ENCODE measurements at places on chromosomes 2 and 18.
A peak's percentile ranks its signal among the peaks of the same experiment; 100 is the strongest.

GRCh38 chr2:84891355-84892010 is 10.6 kb upstream of the TRABD2A start:
- no peak for DNase-seq

DNA sequence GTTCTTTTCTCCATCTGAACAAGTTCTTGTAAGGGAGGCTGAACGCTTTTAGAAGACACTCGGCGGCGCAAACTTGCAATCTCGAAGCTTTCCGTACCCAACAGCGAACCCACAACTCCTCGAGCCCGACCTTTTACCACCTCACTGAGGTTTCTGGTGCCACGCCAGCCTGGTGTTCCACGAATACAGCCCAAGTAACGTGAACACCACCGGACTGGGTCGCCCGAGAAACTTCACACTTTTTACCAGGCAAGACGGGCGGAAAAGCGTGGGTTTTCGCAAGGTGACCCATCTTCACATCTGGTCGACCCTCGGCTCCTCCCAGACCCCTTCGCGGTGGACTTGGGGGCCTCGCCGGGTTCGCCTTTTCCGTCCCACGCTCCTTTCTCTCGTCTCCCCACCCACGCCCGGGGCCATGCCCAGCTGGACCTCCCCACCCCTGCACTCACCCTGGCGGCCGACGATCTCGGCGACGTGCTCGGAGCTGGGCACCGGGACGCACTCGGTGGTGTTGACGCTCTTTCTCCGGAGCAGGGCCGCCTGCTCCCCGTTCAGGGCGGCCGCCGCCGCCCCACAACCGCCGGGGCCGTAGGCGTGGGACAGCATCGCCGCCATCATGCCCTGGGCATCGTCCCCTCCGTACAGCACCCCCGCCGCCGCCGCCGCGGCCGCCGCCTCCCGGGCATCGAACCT is 1.2 kb downstream of the MEX3C start:
- DNase-seq, result peak; percentile 27

DNA sequence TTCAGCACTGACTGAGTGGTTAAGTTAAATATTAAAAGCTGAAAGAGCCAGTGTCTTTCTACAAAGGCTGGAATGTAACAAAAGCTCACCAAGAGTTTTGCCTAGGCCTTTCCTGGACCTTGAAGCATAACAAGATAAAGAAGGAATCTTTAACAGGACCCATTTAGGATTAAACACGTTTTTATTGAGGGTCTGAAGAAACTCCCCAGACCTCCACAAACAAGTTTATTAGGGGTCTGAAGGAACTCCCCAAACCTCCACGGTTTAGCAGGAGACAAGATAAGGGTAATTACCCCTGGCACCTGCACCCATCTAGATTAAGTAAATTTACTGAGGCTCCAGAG is 104.0 kb downstream of the ACAA2 start:
- no peak for DNase-seq

GRCh38 chr2:102636283-102636907 is 17.0 kb downstream of the SLC9A2 start:
- DNase-seq, result no peak

GRCh38 chr2:170887496-170887895 is 41.6 kb upstream of the GORASP2 start:
- no peak for DNase-seq

- no peak for DNase-seq
Measured at GRCh38 chr2:187310701-187311100, 137.4 kb downstream of the CALCRL start.

DNA sequence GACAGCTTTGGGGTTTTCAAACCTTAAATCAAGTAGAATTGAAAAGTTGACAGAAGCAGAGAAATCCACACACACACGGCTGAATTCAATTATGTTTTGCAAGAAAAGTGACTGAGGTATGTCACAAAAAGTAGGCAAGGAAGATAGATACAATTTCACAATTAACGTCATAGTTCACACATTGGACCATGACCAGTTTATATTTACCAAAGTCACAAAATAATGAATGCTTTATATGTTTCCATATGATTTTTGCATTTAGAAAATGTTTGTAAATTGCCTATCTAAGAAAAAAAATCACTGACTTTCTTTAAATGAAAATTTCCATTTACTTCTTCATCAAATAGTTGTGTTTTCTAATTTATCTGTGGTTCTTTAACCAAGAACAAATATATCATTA is 29.4 kb upstream of the ZNF516 start:
- no peak for DNase-seq

- no peak for DNase-seq
Measured at GRCh38 chr18:23684515-23685197, 4.6 kb upstream of the LAMA3 start.

- no peak for DNase-seq
Measured at GRCh38 chr18:64175432-64175831, 26.5 kb upstream of the LINC00305 start.

DNA sequence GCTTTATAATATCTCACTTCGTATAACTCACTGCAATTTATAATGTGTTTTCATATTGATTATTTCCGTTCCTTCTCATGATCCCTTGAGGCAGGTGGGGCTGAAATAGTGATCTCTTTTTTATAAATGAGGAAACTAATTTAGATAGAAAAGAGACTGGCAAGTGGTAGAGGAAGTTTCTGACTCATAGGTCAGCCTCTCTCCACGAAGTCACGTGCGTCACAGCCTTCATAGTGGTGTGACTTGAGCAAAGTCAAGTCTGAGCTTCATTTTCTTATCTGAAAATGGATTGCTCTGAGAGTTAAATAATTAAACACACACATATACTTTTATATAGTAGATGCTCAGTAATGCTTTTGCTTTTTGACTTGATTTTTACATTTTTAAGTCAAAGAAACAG is 19.9 kb downstream of the ABCG5 start:
- no peak for DNase-seq

- no peak for DNase-seq
Measured at GRCh38 chr18:73556904-73557303, 590.7 kb downstream of the FBXO15 start.

- no peak for DNase-seq
Measured at GRCh38 chr2:186690786-186691185, 3.1 kb upstream of the FAM171B start.

DNA sequence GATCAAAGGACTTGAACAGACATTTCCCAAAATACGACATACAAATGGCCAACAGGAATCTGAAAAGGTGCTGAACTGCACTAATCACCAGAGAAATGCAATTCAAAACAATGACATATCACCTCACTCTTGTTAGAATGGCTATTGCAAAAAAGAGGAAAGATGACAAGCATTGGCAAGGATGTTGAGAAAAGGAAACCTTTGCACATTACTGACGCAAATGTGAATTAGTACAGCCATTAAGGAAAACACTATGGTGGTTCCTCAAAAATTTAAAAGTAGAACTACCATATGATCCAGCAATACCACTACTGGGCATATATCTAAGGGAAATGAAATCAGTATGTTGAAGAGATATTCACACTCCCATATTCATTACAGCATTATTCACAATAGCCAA is 57.7 kb upstream of the ASPRV1 start:
- no peak for DNase-seq

DNA sequence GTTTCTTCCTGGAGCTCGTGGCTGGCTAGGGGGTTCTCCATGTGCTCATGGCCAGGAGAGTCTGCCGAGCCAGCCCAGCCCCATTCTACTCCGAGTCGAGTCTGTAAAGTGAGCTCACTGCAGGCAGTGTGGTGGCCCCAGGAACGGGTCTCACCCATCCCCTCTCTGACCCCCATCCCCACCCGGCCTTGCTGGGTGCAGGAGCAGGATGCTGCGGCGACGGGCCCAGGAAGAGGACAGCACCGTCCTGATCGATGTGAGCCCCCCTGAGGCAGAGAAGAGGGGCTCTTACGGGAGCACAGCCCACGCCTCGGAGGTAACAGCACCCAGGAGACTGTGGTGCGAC is 1.4 kb downstream of the ANO7 start:
- no peak for DNase-seq

GRCh38 chr2:236036045-236036444 is 132.1 kb downstream of the GBX2 start:
- no peak for DNase-seq

DNA sequence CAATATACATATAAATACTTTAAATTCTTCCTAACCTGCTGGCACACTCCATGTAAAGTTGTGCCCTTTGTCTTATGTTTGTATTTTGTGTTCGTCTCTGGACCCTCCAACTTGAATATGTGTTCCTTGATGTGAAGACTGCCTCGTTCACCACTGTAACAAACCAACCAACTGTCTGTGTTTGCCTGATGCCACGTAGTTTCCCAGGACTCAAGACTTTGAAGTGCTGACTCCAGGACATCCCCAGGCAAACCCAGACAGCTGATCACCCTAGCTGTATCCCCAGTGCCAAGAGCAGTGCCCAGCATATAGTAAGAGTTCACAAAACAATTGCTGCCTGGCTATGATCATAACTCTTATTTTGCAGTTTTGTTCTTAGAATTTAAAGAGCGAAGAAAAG is 15.5 kb upstream of the CD226 start:
- no peak for DNase-seq

DNA sequence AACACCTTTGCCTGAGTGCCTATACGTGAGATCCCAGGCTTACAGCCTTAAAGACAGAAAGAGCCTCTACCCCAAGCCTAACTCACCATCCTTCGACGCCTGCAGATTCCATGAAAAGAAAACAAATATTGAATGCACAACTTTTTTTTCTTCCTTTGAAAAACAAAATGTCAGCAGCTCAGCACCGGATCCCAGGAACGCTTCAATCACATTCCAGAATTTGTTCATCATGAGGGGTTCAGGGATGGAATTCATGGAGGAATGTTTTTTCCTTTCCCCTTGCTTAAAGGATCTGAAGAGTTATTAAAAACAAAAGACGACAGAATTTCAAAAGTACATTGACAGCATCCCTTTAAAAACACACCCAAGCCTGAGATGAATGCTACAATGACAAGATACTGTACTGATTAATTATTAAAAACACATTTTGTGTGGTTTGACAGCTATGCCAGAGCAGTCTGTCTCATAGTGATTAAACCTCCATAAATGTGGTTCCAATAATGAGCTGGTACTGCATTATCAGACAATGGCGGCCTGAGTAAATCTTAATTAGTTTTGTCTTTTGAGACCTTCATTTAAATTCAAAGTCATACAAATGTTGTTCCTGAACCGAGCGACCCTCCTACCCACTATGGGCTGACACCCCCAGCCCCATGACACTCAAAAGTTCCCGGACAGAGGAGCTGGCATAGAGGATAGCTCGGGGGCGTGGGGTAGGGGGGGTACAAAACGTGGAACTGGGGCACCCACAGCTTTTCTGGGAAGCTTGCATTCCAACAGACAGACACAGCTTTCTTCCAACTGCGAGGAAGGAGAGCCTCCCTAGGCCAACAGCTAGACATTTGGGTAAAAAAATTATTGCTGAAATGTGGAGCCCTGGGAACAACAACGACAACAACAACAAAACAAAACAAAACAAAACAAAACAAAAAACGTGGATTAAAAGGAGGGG is 227.5 kb downstream of the TTC32 start:
- DNase-seq, result no peak

DNA sequence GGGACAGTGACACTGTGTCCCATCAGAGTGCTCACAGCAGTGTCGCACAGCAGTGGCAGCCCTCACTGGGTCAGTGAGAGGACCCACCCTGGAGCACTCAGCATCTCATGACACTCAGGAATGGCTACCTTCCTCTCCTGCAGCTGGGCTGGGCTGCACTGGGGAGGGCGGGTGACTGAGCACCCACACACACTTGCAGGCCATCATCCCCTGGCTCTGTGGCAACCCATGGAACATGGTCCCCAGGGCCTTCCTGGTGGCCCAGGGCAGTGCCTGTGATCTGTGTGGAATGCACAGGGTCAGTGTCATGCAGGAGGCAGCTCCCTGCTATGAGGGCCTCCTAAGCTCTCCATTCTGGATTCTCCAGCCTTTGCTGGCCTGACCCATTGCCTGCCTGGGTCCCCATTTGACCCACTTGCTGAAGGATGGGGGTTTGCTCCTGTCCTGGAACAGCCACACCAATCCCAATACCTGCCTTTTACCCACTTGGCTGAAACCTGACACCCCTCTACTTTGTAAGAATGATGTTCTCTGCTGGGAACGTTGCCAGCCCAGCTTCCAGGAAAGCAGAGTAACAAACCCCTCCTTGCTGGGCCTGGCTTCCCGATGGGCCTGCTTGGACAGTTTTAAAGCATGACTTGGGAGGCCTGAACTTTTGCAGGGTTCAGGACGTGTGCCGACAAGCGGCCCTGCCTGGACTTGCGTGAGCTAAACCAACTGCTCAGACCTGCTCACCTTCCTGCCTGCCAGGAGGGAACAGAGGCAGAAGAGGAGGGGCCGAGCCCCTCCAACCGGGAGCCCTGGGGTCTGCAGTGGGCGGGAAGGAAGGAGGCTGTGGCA is 13.7 kb downstream of the HS6ST1 start:
- peak; percentile 14 for DNase-seq

- DNase-seq, result no peak
Measured at GRCh38 chr2:17793296-17793695, 23.0 kb upstream of the MSGN1 start.

DNA sequence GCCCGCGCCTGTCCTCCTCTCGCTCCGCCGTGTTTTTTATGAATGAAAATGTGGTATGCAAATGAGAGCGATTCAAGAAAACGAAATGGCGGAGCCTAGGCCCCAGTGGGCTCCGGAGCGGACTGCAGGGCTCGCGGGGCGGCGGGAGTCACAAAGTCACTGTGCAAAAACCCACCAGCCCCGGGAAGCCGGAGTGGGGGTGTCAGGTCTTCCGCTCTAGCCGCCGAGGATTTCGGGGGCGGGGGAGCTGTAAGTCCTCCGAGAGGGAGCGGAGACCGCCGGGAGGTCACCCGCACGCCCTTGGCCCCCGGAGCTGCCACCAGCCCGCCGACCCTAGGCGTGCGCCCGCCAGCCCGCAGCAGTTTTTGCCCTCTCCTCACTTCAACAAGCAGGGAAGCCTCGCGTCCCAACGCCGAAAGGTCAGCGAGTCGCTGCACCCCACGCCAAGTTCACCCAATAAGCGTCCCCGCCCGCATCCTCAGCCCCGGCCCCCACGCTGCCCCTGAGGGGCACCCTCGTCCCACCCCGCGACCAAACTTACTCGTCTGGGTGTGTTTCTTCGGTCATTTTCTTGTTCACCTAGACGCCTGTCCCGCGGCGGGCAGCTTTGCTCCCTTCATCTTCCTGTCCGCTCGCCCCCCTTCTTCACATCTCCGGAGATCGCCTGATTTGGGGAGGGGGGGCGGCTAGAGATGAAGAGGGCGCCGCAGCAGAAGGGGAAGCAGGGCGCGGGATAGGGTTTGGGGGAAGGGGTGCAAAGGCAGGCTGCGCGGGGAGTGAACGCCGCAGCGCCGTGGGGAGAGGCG is 775 bp downstream of the SPRED2 start:
- DNase-seq, result no peak

DNA sequence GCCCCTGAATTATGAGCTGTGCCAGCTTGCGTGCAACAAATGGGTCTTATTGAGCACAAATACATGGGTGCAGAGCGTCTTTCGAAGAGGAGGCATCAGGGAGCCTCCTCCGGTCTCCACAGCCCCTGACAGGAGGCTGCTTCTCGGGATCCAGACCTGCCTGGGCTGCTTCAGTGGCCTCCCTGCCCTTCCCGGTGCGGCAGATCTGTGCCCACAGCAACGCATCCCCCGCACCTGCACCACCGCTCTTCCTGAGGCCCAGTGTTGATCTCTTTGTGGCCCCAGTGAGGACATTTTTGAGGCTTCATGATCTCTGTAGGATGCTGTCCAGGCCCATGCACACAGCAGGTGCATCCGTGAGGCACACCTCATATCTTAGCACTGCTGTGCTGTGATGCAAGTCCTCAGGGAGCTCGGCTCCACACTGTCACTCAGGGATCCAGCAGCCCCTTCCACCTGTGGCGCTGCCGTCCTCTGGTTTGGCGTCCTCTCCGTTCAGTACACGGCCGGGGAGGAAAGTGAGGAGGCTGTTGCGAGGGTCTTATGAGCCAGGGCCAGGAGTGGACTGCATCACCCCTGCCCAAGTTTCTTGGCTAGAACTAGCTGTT is 17.4 kb downstream of the RTP5 start:
- DNase-seq, result no peak

All from hypothalamus (tissue), 51 donors.